ENCODE measurements at places on chromosomes 5 and 9.

GRCh38 chr9:37218800-37219425 is 98.5 kb downstream of the ZCCHC7 start:
- DNase-seq, result no peak

DNA sequence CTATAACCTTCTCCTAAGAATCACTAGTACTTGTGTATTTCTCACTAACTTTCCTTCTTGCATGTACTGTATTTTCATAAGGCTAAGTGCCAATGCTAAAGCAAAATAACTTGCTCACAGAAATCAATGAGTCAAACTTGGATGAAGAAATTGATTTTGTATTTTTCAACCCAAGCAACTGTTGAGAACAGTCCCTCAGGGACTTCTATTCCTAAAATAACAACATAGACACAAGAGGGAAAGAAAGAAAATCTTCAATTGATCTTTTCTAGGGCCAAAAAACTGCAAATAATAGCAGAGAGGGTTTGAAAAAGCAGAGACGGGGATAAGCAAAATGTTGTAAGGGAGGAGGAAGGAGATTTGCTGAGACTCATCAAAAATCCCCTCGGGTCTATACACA is 69.8 kb downstream of the HABP4 start:
- no peak for DNase-seq

GRCh38 chr5:170301981-170302652 is 4.5 kb upstream of the LCP2 start:
- no peak for DNase-seq

DNA sequence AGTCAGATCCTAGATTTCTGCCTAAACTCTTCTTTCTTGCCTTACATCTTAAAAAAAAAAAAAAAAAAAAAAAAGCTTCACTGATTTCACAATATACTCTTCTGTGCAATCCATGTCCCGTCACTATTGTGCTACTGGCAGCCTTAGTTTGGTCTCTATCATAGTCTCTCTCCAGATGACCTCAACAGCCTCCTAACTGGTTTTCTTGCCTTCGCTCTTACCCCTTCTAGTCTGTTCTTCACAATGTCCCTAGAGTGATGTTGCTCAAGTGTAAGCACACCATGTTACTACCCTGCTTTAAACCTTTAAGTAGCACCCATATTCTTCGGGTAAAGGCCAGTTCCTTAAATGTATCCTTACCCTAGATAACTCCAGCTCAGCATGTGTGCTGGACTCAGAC is 25.8 kb downstream of the CD180 start:
- no peak for DNase-seq

DNA sequence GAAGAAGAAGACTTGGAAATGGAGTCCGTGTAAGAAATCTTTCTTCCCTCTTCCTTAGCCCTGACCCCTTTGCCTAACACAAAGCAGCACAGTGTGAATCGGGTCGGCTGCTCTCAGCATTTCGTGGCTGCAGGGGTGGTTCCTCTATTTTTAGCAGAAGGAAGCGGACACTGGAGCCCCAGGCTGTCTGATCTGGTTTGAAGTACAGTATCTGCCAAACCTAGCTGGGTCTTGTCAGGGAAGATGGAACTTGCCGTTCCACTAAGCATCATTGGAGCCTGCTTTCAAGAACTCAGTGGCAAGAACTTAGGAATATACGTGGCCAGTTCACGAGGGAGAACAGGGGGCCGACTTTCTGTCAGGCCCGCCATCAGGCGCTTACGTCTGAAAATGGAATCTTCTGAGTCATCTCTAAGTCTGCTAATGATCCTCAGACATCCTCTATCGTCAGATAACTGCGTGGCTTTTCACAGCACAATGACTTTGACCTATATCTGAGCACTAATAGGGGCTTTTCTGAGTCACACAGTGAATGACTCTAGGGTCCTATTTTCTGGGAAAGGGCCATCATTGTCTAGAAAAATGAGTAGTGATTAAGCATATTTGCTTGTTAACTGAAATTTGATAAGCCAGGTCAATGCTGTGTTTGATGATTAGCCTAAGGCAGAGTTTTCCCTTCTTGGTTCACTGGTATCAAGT is 43.3 kb upstream of the NCS1 start:
- DNase-seq, result peak; percentile 25

DNA sequence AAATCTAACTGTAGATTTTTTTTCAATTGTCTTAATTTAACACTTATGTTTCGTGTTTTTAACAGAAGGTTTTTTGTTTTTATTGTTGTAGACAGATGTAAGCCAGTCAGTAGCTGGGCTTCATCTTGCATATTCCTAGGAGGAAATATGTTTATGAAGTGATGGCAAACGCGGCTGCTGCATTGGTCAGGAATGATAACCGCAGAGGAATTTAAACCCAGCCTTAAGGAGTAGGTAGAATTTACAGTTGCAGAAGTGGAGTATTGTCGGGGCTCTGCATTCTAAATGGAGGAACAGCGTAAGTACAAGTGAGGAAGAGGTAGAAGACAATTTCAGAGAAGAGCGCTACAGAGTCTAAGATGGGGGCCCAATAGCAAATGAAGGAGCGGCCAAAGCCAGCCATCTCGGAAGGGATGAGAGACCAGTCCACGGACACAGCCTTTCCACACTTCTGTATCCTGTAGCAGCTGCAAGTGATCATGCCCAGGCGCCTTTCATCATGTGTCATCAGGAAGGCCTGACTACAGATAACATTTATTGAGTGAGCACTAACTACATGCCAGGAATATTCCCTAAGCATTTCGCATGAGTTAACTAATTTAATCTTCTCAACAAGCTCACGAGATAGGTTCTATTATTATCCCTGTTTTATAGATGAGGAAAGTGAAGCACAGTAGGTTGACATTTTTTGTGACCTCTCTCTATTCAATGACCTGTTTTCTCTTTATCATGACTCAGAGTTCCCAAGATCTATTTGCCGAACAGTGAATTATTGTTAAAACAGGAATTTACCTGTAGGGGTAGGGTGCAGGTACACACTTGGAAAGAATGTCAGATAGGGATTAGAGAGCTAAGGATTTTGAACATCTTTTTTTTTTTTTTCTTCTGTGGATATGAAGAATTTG is 38.1 kb downstream of the CMYA5 start:
- DNase-seq, result no peak

GRCh38 chr9:131260751-131261452 is 15.4 kb downstream of the FAM78A start:
- DNase-seq, result no peak

DNA sequence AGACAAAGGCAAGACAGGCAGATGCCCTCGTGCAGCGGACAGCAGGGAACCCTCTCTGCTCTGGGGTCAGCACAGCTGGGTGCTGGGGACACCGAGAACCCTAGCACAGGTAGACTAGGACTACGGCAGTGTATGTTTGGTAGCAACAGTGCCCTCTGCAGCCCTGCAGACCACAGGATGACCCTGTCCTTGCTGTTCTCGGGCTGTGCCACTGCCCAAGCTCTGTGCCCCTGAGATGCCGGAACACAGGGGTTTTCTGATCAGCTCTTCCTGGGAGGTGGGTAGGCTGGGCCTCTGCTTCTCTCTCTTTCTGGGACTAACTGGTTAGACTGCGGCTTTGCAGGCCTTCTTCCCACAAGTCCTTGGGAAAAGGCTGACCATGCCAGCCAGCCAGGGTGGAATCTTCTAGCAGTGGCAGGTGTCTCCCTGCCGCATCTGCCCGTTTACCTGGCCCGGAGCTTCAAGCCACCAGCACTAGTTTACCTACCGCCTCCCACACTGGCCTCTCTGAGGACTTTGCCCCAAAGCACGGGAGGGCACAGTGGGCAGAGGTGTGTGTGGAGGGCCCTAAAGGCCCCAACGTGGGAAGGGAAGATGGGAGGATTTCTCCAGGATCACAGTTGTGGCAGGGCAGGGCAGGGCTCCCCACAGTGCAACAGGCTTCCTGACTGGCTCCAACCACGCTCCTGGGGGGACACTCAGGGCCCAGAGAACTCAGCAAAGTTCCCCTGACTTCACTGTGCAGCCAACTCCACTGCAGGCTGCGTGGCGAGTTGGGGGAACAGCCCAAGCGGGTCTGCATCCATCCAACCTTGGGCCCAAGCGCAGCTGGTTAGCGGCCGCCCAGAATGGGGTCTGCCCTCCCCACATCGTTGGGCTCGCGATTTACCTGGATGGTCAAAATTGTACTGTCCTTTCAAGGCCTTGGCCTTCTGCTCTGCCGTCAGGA is 1.2 kb downstream of the UCK1 start:
- DNase-seq, result no peak

DNA sequence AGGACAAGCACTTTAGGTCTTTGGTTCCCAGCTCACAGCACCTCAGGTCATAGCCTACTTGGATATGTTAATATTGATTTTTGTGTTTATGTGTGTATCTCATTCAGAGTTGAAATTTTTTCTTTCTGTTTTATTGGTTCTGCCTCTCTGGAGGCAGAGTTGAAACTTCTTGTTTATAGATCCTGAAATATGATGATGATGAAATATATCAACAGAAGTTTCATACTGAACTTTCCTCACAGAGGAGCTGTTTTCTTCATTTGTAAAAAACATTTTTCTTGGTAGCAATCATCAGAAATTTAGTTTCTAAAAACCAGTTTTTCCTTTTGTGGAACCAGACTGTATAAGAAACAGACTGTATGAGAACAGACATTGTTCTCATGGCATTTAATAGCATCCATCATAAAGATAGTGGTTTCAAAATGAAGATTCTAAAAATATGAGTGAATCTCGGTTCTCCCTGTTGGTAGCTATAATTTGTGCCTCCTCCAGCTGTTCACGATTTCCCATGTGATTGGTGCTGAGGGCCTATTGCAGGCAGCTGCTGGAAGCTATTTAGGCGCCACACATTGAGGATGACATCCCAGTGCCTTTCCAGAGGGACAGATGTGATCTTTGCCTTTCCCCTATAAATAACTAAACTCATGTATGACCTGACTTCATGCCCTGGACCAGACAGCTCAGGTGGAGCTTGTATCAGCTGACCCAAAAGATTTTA is 39.5 kb upstream of the CFAP157 start:
- DNase-seq, result no peak

DNA sequence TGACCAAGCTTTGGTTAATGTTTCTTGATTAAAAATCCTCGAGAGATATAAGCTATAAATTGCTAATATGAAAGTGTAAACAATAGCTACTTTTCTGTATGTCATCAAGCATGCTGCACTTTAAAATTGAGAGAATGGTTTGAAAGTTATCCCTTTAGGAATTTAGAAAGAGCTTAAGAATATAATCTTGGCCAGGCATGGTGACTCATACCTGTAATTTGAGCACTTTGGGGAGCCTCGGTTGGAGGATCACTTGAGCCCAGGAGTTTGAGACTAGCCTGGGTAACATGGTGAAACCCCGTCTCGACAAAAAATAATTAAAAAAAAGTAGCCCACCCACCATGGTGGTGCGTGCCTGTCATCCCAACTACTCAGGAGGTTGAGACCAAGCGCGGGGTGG is 12.2 kb upstream of the MROH2B start:
- no peak for DNase-seq

- DNase-seq, result no peak
These were observed at the start of gene ANKRD55 for GRCh38 chr5:56233230-56233629. TSS of gene ANKRD55 (minus strand) at chr5:56233330. CDS start at chr5:56232913, 417 bp downstream.

DNA sequence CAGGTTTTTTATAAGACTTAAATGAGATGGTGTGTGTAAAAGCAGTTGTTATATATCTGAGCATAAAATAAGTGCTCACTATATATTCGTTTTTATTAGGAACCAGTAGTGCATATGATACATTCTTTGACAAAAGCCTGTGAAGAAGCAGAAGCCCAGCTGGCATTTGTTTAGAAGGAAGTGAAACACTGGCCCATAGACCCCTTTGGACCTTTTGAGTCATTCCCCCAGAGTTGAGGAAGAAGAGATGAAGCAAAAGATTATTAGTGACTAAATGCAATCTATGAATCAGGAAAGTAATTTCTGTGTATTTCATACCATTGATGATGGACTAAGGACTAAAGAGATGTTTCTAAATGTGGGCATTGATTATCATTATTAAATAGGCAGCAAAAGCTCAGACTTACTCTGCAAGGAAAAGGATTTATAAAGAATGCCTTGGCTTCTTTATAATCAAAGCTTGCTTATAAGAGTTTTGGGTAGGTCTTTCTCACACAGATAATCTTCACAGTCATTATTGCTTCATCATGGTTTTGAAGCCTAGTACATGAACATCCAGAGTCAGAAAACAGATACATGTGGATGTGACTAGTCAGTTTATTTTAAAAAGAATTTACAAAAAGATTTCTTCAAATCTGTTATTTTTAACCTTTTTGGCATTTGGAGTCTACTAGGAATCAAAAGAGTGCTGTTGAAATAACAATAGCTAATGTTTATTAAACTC is 16.9 kb upstream of the FER start:
- no peak for DNase-seq

GRCh38 chr5:89349246-89349980 is 466.4 kb upstream of the MEF2C start:
- no peak for DNase-seq

DNA sequence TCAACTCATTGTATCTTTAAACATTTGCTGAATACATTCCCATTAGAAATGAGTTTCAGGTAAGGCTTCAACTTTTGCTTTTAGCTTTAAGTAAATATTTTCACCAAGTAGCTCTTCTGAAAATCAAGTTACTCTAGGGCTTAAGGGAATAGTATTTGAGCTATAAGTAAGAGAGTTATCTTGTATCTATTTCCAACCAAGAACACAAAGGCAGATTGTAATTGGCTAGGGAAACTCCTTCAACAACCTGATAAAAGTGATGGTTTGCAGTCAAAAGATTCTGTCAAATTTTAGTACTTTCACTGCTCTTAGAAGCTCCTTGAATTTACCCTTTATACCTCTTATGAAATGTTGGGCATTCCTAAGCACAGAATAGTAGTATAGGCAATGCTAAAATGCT is 13.0 kb downstream of the ELL2 start:
- no peak for DNase-seq

DNA sequence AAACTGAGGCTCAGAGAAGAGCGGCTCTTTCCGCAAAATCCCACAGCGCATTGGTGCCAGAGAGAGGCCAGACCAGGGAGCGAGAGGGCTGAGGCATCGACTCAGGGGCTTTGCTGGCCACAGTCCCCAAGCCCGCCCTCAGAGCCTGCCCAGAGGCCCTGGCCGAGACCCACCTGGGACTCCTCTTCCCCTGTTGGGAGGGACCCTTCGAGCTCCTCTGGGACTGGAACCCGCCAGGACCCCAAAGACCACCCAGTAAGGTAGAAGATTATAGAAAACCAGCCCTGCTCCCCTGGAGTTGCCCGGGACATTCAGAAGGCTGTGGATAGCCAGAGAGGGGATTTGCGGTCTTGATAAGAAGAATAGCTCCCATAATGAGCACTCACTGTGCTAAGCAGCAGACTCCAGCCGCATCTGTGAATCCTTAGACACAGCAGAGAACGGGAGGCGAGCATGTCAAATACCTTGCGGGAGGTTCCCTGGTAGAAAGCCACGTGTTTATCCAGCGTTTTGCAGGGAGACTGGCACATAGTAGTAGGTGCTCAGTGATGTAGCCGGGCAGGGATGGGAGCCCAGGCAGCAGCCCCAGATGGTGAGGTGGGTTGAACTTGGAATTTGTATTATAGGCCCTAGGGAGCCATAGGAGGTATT is 651 bp upstream of the AK1 start:
- DNase-seq, result no peak

- no peak for DNase-seq
These were observed 1.9 kb upstream of the RAD23B start for GRCh38 chr9:107281184-107281583.

GRCh38 chr5:102796498-102796897 is 41.4 kb downstream of the PAM start:
- DNase-seq, result no peak

Data from stimulated activated CD4-positive, alpha-beta T cell treated with anti-CD3 and anti-CD28 coated beads, Interleukin-4, amount 100 ng/mL, for 4 hours (primary cell).